Mesenchymal stem cell (in vitro differentiated cells and primary cell): ENCODE measurements at places on chromosomes 6 and 20.
A peak's percentile ranks its signal among the peaks of the same experiment; 100 is the strongest.

GRCh38 chr6:157464653-157465535 is 83.9 kb downstream of the ZDHHC14 start:
- no peak overlapping the region for H3K4me3 ChIP-seq
- no peaks in the 10 kb centered on the region for H3K27me3 ChIP-seq
- peaks cover 14% of the 10 kb centered on the region for H3K4me1 ChIP-seq
- DNase-seq: no peak
- no peaks in the 10 kb centered on the region for H3K36me3 ChIP-seq

GRCh38 chr6:101429270-101429669 is 35.8 kb downstream of the GRIK2 start:
- no peaks in the 10 kb centered on the region for H3K36me3 ChIP-seq
- DNase-seq: no peak
- H3K27ac ChIP-seq: no peak overlapping the region
- H3K4me1 ChIP-seq: no peaks in the 10 kb centered on the region

- H3K27ac ChIP-seq: no peak overlapping the region
- peaks cover 30% of the 10 kb centered on the region for H3K36me3 ChIP-seq
- H3K4me3 ChIP-seq: no peak overlapping the region
- H3K4me1 ChIP-seq: peaks cover 22% of the 10 kb centered on the region
- H3K27me3 ChIP-seq: peaks cover 49% of the 10 kb centered on the region
- DNase-seq: no peak
These were observed 723 bp downstream of the COL11A2 start for GRCh38 chr6:33191383-33192104.

DNA sequence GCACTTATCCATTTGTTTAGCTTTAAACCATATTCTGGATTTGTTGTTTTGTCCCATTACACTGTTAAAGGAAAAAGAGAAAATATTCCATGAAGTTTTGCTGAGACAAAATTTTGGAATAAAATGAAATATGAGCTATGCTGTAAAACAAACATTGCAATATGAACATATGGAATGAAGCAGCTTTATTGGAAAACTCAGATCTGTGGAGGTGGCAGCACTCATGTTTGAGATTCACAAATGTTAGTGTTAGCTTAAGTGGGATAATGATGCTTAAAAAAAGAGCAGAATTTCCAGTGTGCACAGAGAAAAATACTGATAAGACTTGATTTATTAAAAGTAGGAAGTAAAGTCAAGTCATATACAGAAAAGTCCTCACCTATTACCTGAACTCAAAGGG is 196.2 kb downstream of the BCKDHB start:
- H3K27me3 ChIP-seq: no peaks in the 10 kb centered on the region
- no peak overlapping the region for H3K4me3 ChIP-seq
- H3K36me3 ChIP-seq: no peaks in the 10 kb centered on the region
- no peak overlapping the region for H3K27ac ChIP-seq
- H3K4me1 ChIP-seq: no peaks in the 10 kb centered on the region

DNA sequence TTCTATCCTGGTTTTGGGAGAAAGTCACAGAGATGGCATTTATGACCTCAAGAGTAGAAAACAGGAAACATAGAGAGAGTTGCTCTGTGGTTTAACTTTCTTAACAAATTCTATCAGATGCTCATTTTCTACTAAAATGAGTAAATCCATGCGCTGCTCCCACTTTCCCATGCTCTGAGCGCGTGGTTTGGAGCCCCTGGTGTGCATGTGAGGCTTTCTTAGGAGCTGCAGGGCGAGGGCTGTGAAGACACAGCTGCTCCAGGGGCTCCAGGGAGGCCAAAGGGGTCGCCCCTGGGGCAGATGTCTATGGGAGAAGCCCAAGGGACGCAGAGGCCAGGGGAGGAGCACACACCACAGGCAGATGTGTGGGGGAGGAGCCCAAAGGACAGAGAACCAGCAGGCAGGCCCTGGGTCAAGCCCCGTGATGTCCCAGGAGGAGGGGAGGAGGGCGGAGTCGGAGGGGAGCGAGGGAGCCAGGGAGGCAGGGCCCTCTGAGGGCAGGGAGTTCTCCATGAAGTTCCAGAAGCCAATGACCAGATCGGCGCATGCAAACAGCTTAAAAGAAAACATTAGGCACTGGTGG is 122.9 kb downstream of the IRF4 start:
- no peaks in the 10 kb centered on the region for H3K27me3 ChIP-seq
- peaks cover 26% of the 10 kb centered on the region for H3K36me3 ChIP-seq
- peaks cover 3% of the 10 kb centered on the region for H3K4me1 ChIP-seq
- no peak overlapping the region for H3K27ac ChIP-seq
- no peak overlapping the region for H3K4me3 ChIP-seq

DNA sequence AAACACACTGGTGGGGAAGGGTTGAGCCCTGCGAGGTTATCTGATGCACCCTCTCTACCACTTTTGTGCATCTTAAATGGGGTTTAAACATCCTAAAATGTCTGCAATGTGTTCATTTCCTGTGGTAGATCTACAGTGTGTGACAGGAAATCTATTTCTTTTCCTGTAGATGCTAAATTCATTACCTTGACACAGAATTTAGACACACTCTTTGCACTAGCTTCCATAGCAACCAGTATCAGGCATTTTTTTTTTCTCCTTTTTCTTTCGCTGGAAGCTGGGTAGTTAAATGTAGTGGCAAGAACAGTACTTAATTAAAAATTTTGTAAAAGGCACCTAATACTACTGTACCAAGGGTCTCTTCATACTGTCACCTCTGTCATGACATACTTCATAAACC is 141.1 kb downstream of the RFPL4B start:
- no peaks in the 10 kb centered on the region for H3K36me3 ChIP-seq
- H3K27ac ChIP-seq: no peak overlapping the region
- H3K27me3 ChIP-seq: peaks cover 18% of the 10 kb centered on the region
- no peak overlapping the region for H3K4me3 ChIP-seq
- DNase-seq: no peak
- H3K4me1 ChIP-seq: no peaks in the 10 kb centered on the region

GRCh38 chr6:132330759-132331158 is 70.5 kb downstream of the MOXD1 start:
- H3K36me3 ChIP-seq: peaks cover 3% of the 10 kb centered on the region
- H3K4me3 ChIP-seq: no peak overlapping the region
- no peaks in the 10 kb centered on the region for H3K27me3 ChIP-seq
- no peak for DNase-seq
- no peaks in the 10 kb centered on the region for H3K4me1 ChIP-seq

- DNase-seq: no peak
- no peak overlapping the region for H3K27ac ChIP-seq
- no peak overlapping the region for H3K4me3 ChIP-seq
- H3K4me1 ChIP-seq: no peaks in the 10 kb centered on the region
These were observed 206.3 kb downstream of the QKI start for GRCh38 chr6:163620670-163621330.

GRCh38 chr20:3115190-3116107 is 30.9 kb upstream of the AVP start:
- no peaks in the 10 kb centered on the region for H3K27me3 ChIP-seq
- no peak overlapping the region for H3K4me3 ChIP-seq
- peaks cover 26% of the 10 kb centered on the region for H3K36me3 ChIP-seq
- peak; percentile 64 for DNase-seq
- H3K4me1 ChIP-seq: peaks cover 6% of the 10 kb centered on the region

GRCh38 chr6:80105972-80106417 is 476 bp upstream of the BCKDHB start:
- DNase-seq: no peak
- no peaks in the 10 kb centered on the region for H3K36me3 ChIP-seq
- no peak overlapping the region for H3K4me3 ChIP-seq
- H3K27me3 ChIP-seq: no peaks in the 10 kb centered on the region
- no peak overlapping the region for H3K27ac ChIP-seq

- H3K27ac ChIP-seq: no peak overlapping the region
- no peaks in the 10 kb centered on the region for H3K27me3 ChIP-seq
- no peak overlapping the region for H3K4me3 ChIP-seq
These were observed 85.2 kb upstream of the PHACTR3 start for GRCh38 chr20:59518881-59519706.

DNA sequence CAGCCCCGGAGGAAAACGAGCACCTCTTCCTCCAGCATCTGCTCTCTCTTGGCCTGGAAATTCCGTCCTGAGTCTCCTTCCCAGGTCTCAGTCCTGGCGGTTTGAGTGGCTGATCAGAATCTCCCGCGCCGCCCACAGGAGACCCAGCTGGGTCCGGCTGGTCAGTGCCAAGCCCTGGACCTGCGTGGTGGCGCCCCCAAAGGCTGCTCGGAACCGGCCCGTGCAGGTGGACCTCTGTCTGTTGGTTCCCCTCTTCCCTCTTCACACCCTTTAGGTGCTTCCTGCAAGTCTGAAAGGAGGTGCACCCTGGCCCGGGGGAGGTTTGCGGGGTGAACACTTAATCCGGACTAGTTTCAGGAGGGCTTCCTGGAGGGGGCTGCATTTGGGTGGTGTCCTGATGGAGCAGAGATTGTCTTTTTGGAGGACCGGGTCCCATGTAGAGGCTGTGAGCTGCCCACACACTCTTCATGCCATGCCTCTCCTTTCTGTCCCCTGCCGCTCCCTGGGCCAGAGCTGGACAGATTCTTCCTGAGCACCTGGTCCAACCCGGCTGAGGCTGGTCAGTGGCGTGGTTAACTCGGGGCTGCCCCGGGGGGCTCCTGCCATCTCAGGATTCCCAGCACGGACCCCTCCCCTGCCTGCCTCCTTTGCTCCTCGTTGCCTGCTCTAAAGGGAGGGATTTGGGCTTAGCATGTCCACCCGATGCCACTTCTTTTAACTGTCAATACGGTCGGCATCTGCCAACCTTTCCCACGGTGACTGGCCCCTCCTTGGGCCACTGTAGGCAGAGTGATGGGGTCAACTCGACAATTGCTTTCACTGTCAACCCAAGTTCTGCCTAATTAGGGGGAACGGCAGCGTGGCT is 16.5 kb upstream of the BHLHE23 start:
- no peak overlapping the region for H3K27ac ChIP-seq
- no peaks in the 10 kb centered on the region for H3K36me3 ChIP-seq
- peaks cover 54% of the 10 kb centered on the region for H3K27me3 ChIP-seq
- H3K4me3 ChIP-seq: no peak overlapping the region
- H3K4me1 ChIP-seq: no peaks in the 10 kb centered on the region
- DNase-seq: no peak

GRCh38 chr6:47230579-47230978 is 79.1 kb downstream of the TNFRSF21 start:
- no peaks in the 10 kb centered on the region for H3K27me3 ChIP-seq
- H3K27ac ChIP-seq: no peak overlapping the region
- peaks cover 13% of the 10 kb centered on the region for H3K36me3 ChIP-seq

DNA sequence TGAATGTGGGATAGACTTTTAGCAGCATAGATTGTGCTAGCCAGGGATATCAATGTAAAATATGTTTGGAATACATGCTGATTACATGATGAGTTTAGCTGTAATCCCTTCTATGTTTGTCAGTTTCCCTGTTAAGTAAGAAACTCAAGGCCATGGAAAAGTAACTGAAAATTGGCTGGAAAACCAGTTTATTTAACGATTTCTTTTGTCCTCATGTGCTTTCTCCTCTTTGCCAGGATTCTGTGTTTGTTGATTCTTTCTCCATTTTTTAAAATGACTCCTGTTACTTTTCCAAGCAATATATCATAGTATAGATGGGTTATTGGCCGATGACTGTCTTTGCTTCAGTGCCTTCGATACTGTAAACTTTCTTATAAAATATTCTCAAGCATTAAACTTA is 87.5 kb downstream of the SAMD5 start:
- no peak overlapping the region for H3K27ac ChIP-seq
- H3K27me3 ChIP-seq: no peaks in the 10 kb centered on the region
- H3K36me3 ChIP-seq: no peaks in the 10 kb centered on the region
- H3K4me3 ChIP-seq: no peak overlapping the region

- H3K27me3 ChIP-seq: no peaks in the 10 kb centered on the region
- H3K36me3 ChIP-seq: no peaks in the 10 kb centered on the region
- H3K27ac ChIP-seq: no peak overlapping the region
- H3K4me3 ChIP-seq: no peak overlapping the region
- peaks cover under 1% of the 10 kb centered on the region for H3K4me1 ChIP-seq
- DNase-seq: no peak
These were observed 241.8 kb upstream of the PRDM1 start for GRCh38 chr6:105844275-105844883.

DNA sequence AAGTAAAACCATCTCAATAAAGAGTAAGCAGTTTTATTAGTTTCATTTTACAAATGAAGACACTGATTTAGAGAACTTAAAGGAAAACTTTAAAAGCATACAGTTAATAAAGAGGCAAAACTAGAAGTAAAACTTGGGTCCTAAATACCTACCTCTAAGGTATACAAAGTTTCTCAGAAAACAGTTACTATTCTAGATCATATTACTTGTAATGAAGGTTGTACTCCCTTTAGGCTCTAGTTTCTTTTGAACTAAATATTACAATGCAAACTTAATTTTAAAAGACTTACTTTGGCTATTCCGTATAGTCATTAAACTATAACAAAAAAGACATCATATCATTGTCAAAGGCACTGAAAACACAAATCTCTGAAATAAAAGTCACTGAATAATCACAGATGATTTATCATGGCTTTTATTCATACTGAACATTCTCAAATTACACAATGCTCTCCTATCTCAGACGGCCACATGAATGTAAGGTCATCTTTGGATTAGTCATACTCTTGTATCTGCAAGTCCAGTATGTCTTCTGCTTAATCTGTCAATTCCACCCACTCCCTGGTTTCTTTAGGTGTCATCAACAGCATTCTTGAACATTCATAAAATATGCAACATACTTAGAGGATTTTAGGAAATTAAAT is 361.6 kb upstream of the RUNX2 start:
- no peak overlapping the region for H3K4me3 ChIP-seq
- peak; percentile 60 for DNase-seq
- H3K4me1 ChIP-seq: no peaks in the 10 kb centered on the region
- no peaks in the 10 kb centered on the region for H3K27me3 ChIP-seq
- no peaks in the 10 kb centered on the region for H3K36me3 ChIP-seq

DNA sequence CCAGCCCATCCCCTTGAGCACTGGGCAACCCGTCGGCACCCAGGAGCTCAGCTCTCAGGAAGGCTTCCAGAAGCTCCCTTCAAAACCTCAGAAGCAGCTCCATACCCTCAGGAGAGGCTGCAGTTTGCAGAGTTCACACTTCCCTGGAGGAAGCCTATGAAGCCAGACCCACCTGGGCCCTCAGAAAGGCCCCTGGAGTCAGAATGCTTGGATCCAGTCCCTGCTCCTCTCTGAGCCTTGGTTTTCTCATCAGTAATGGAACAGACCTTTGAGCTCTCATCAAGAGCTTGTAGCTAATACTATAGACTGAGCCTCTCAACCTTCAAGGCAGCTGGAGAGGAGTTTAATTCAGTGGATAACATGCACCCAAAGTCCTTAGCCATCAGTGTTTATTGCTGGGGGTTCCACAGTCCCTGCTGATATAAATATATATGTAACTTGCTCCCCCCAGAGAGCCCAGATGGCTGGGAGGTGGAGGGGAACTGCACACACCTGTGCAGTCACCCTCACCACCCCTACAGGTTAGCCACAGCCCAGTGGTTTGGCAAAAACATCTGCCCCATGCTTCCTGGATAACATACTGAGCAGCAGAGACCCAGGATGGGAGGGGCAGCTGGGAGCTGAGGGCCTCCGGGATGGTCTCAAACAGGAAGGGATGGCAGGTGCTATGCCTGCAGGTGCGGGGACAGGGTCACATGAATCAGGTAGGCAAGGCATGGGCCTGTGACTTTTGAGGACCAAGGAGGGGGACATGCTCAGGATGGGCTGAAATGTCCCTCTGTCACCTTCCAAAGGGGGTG is 120.1 kb downstream of the SNX5 start:
- no peak for DNase-seq
- peaks cover 16% of the 10 kb centered on the region for H3K4me1 ChIP-seq
- H3K27ac ChIP-seq: no peak overlapping the region
- no peak overlapping the region for H3K4me3 ChIP-seq
- no peaks in the 10 kb centered on the region for H3K27me3 ChIP-seq
- no peaks in the 10 kb centered on the region for H3K36me3 ChIP-seq
